Smooth muscle cell of the brain vasculature (primary cell): ENCODE measurements at places on chromosomes 11 and 22.

DNA sequence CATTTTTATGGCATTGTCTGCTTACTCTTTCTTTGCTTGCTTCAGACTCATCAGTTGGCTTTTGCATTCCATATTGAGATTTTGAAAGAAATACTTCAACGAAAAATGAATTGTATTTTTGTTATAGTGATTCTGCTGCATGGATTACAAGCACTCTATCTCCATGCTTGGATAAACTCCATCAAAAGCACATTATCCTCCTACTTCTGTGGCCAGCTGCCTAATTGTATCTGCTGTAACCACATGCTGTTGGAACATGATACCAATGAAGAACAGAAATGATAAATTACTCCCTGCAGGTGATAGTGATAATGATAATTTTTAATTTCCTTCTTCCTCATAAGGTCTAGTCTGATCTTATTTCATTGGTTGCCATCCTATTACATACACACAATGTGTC lies 100.8 kb downstream of the PRMT3 start:
- DNase-seq: no peak

DNA sequence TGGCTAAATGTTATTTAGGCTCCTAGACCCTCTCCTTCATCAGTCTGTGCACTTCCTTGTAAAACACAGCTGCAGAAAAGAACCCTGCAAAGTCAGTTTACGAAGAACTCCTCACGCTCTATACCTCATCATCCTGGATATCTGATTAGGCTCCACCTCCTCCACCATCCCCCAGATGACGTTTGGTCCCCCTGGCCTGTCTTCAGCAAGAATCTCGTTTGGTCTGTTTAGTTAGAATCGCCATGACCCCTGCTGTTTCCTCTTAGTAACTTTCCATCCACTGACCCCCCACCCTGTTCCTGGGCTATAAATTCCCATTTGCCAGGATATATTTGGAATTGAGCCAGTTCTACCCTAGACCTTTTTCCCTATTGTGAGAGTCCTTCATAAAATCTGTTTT lies 214.1 kb downstream of the OPCML start:
- no peak for DNase-seq

DNA sequence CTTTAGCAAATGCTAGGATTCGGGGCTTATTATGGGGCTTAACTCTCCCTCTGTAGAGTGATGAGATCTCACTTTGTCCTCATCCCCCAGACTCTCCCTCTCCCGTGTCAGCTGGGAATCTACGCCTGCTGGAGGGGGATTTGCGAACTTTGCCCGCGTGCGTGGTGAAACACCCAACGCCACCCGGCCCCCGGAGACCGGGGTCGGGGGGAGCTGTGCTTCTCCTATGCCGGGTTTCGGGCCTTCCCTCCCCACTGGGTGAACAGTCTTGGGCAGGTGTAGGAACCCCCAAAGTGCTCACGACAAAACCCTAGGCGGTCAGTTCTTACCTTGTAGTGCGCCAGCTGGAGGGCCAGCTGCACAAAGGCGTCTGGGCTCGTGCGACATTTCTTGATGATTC lies 21.6 kb upstream of the TESMIN start:
- DNase-seq: no peak

- DNase-seq: no peak
Measured at GRCh38 chr22:46422896-46423295, 87.4 kb downstream of the TRMU start.

DNA sequence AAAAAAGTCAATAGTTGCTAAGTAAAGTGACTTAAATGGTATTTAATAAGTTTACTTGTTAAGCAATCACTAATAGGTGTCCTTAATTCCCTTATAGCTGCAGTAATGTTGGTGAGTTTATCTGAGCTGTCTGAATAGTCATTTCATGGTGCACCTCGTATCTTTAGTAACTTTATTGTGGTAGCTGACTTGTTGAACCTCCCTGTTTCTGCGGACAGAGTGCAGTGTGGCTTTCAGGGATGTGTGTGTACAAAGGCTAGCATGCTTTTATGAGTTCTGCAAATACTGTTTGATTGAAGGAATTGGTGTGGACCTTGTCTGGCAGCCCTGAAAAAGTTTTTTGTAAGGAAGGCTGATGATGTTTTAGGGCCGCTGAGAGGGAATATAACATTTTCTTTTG lies 2.6 kb downstream of the ZNRF3 start:
- DNase-seq: no peak

DNA sequence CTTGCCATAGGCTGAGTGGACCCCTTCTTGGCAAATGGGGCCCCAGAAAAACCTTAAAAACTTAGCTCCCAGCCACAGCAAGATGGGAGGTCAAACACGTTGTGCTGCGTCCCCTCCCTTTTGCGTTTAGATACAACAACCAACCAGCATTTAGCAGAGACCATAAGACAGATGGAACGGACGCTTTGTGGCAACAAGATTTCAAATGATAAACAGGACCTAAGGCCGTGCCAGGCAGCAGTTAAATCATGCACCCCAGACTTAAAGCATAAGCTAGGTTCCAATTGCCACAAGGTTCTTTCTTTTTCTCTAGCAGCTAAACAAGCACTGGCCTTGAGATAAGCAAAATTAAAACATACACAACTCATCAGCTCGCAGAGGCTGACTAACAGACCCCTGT lies 39.4 kb upstream of the NTM start:
- DNase-seq: no peak

GRCh38 chr22:37132773-37133172 lies 16.9 kb downstream of the IL2RB start:
- DNase-seq: no peak

- no peak for DNase-seq
Measured at GRCh38 chr22:25334162-25334490, 114.7 kb downstream of the CRYBB2 start.

DNA sequence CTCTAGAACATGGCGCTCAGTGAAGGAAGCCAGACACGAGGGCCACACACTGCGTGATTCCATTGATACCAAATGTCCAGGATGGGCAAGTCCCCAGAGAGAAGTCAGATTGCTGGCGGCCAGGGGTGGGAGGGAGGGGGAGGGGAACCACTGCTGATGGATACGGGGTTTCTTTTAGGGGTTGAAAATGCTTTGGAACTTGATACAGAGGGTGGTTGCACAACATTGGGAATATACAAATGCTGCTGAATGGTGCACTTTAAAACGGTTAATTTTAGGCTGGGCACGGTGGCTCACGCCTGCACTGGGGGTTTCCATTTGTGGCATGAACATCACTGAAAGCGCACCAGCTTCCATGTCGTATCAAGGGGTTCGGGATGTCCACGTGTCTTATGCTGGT lies 5.1 kb downstream of the TSPO start:
- no peak for DNase-seq

DNA sequence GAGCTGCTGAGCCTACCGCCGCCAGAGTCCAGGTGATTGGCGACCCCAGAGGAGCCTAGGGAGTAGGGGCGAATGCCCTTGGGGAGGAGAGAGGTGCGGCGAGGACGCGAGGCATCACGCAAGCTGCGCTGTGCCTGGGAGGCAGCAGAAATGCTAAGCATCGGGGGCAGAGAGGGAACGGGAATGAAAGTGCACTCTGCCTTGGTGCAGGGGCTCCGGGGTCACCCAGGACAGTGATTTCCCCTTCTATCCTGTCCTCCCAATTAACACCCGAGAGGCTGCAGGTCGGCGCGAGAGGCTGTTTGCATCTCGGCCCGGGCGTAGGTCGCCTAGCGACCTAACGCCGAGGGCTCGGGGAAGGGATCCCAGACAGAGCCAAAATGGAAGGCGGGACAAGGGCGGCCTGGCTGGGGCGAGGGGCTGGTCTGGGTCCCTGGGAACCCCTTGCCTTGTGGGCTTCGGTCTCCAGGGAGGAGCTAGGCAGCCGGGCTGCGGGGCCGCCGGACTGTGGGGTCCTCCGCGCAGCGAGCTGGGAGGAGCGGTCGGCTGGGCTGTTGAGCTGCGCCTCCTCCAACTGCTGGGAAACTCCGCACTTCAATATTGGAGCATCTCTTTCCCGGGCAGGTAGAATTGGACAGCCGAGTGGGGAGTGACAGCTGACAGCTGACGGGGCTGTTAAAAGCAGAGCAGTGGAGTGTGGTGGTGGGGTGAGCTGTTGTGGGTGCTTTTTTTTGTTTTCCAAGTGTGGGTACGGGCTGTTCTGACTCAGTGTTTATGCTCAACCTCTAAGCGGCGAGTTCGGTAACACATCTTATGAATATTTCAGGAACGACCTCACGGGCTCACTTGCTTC lies 657 bp downstream of the ELMOD1 start:
- no peak for DNase-seq

GRCh38 chr11:6635082-6635932 lies 16.1 kb upstream of the TPP1 start:
- no peak for DNase-seq

DNA sequence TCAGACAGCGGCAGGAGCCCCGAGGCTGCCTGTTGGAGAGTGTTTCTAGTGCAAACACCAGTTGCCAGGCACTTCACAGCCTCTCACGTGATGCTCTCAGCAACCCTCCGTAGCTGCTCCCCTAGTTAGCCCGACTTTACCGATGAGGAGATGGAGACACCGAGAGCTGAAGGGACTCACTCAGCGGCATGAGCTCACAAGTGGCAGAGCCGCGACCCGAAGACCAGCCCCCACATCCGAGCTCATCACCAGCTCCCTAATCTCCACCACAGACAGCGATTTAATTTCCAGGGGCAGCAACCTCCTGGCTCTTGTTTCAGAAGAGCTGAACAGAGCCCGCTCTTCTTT lies 28.7 kb upstream of the RTL6 start:
- DNase-seq: no peak

- no peak for DNase-seq
Measured at GRCh38 chr11:47478651-47479329, 29.9 kb upstream of the RAPSN start.

DNA sequence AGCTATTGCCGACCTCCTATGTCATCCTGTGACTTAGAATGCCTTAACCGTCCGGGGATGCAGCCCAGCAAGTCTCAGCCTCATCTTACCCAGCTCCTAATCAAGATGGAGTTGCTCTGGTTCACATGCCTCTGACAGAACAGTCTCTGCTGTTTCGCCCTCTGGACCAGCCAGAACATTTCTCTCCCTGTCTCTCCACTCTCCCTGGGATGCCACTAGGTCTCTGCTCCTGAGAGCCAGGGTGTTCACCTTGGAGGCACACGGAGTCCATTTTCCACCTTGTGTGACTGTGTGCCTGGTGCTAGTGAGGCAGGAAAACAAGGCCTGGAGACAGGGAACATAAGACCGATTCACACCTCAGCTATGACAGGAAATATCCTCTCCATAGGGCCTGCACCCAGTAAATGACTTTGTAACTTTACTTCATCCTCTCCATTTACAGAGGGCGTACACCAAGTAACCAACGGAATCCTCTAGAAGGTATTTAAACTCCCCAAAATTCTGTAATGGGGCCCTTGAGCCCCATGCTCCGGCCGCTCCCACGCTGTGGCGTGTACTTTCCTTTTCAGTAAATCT lies 16.8 kb upstream of the B4GALNT4 start:
- DNase-seq: no peak

- no peak for DNase-seq
Measured at GRCh38 chr11:88418508-88418907, 81.0 kb upstream of the CTSC start.

- DNase-seq: no peak
Measured at GRCh38 chr11:8735094-8735493, 52.5 kb downstream of the RPL27A start.

DNA sequence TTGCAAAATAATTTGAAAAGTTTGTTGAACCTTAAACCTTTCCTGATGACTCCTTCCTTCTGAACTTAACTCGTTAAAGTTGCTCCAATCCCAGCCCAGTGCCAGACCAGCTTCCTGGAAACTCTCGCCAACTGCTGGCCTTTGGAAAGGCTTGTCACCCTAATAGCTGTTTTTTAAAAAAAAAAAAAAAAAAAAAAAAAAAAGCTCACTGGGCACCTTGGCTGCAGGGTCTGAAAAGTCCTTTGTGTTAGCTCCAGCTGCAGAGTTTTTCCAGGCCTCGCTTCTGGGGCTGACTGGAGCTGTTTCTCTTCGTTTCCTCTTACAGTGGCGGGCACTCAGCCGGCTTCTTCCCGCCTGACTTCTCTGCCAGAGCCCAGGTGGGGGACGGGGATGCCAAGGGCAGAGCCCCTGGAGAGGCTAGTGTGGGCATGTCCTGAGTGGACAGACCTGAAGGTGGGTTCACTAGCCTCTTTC lies 25.1 kb downstream of the KCNQ1OT1 start:
- DNase-seq: no peak

DNA sequence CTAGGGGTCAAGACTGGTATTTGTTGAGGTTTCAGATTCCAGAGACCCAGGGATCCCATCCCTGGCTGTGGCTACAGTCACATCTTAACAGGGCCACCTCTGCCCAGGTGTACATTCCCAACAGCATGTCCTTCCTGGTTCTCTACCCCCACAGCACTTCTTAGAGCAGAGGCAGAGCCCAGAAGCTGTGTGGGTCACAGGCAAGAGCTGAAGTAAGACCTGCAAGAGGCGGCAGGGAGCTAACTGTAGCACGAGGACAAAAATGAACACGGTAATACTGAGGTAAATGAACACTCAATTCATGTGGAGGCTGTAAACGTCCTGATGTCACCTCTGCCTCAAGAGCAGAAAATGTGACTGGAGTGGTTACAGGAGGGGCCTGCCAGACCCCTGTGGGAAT lies 21.7 kb upstream of the RAPSN start:
- no peak for DNase-seq

DNA sequence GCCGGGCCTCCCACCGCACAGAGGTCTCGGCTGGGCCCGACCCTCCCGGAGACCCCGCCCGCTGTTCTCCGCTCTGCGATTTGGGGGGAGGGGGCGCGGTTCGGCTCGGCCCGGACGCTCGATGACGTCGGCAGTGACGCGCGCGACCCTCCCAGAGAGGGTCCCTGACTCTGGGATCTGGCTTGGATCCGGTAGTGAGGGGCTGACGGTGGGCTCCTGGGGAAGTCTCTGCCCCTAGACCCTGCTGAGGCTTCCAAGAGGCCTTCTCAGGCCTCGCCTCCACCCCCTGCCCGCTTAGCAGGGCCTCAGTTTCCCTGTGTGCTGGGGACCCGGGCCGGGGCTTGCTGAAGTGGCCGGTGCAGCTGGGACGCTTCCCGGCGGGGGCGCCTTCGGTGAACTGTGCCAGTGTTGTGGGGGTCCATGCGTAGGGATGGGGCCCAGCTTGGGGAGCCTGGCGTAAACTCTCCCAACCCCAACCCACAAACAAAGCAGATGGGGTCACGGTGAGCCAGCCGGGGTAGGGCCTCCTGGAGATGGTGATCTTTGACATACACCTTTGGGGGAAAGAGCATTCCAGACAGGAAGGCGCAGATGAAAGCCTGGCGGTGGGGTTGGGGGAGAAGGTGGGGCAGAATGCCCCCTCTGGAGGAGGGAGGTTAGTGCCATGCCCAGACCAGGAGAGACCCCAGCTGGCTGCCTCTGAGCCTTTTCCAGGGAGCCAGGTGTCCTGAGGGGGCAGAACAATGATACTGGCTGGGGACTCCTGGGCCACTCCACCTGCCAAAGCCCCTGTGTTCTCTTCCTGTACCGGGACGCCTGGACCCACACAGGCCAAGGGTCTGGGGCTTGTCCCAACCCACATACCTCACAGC lies 1.0 kb downstream of the B4GALNT4 start:
- DNase-seq: no peak

DNA sequence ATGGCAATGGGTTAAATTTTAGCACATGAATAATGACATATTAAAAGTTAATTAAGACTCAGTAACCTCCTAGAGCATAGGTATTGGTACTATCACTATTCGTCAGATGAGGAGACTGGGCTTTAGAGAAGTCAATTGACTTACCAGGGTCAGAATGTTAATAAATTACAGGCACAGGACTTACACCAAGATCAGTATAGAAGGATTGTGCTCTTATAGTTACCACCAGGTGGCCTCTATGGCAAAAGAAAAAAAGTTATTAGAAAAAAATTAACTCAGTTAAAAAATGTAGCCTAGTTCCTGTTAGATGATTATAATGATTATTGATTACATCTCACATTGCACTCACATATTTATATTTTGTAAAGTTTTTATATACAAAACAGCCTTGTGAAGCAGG lies 1163.7 kb downstream of the FAM181B start:
- no peak for DNase-seq
